Fibroblast of pulmonary artery (primary cell): ENCODE measurements at places on chromosomes 1 and 21.
A peak's percentile ranks its signal among the peaks of the same experiment; 100 is the strongest.

DNA sequence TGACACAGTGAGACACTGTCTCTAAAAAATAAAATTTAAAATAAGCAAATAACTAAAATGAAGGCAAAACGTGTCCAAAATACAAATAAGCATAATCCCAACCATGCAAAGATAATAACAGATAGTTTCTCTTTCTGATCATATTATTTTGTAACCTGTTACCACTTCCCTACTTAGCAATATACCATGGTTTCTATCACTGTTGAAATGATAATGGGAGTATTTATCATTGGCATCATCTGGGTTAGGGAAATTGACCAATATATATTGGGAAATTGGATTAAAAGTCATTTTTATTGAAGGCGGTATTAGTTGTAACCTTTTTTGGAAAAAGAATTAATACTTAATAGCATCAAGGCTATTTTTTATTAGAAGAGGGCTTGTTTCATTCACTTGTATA, 47.0 kb downstream of the USP25 start:
- no peak for DNase-seq

GRCh38 chr1:154489695-154490274, 12.2 kb upstream of the TDRD10 start:
- DNase-seq: no peak

- no peak for DNase-seq
Observed at GRCh38 chr1:198201956-198202784, 45.4 kb downstream of the NEK7 start.

GRCh38 chr1:161890574-161890973, 124.5 kb downstream of the ATF6 start:
- no peak for DNase-seq

DNA sequence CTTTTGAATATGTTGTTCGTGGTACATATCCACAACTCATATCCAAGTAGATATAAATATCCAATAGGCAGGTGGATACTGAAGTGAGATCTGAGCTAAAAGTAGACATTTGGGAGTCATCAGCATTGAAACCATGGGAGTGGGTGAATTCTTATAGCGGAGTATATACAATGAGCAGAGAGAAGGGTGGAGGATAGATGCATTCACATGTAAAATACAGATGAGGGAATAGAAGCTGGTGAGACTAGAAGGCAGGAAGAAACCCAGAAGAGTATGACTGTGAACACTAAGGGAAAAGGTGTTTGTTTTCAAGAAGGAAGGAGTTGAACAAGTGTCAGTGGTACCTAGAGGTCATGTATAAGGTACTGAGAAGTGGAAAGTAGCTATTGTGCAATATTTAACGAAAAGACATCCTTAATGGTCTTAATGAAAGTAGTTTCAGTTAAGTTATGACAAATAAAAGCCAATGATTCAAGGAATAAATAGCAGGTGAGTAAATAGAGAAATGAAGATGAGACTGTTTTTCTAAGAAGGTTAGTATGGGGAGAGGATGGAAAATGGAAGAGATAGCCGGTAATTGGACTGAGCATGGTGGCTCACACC, 181.6 kb upstream of the CACYBP start:
- DNase-seq: no peak

DNA sequence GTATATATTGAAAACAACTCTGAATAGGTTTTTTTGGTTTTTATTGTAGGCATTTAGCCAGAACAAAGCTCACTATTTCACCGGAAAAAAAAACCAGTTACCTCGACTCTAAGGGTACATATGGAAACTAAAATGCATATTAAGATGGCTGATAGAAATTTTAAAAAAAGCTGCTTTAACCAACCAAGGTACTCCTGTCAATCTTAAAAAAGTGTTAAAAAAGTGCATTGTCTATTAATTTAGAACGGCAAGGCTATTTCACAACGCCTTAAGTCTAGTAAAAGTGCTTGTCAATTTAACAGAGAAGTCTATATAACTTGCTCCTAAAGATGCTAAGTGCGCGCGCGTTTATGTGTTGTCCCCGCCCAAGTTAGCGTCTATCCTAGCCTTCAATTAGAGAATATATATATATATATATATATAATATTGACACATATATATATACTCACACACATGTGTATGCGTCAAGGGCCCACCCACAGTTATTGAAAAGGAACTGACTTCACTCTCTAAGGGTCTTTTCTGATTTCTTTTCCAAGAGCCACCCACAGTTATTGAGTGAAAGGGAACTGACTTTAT, 934 bp downstream of the ASPM start:
- DNase-seq: no peak

DNA sequence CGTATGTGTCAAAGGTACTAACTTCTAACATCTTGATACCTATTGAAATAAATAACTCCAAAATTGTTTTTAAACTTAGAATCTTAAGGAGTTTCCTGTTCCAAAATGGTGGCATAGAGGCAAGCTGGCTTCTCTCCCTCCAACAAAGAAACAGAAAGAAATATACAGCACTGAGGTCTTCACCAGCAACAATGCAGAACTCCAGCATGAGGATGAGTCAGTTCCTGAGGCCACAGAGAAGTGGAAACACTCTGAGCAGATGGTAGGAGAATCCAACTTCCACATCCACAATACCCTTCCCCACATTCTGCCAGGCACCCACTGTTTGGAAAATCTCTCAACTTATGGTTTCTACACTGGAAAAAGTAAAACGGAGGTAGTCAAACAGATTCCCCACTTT, 12.2 kb upstream of the PPIH start:
- peak; percentile 38 for DNase-seq

GRCh38 chr1:160838888-160839287, 23.8 kb downstream of the CD244 start:
- no peak for DNase-seq

- no peak for DNase-seq
Observed at GRCh38 chr1:71676979-71677925, 596.4 kb upstream of the ZRANB2 start.

DNA sequence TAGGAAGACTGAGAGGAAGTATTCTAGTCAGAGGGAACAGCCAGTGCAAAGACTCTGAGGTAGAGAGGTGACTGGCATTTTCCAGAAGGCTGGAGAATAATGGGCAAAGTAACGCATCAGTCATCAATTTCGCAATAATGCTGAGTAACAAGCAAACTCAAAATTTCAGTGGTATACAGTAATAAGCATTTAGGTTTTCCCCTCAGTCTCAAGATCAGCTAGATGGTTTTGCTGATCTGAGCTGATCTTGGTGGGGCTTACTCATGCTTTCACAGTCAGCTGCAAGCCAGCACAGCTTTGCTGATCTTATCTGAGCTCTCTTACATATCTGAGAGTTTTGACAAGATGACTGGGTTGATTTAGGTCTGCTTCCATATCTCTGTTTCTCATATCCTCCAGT, 108.7 kb downstream of the TSEN15 start:
- DNase-seq: peak; percentile 51

- no peak for DNase-seq
Observed at GRCh38 chr1:51329443-51330325, 678 bp downstream of the TTC39A start.

GRCh38 chr21:32256873-32257620, 21.8 kb downstream of the MIS18A start:
- peak; percentile 96 for DNase-seq

DNA sequence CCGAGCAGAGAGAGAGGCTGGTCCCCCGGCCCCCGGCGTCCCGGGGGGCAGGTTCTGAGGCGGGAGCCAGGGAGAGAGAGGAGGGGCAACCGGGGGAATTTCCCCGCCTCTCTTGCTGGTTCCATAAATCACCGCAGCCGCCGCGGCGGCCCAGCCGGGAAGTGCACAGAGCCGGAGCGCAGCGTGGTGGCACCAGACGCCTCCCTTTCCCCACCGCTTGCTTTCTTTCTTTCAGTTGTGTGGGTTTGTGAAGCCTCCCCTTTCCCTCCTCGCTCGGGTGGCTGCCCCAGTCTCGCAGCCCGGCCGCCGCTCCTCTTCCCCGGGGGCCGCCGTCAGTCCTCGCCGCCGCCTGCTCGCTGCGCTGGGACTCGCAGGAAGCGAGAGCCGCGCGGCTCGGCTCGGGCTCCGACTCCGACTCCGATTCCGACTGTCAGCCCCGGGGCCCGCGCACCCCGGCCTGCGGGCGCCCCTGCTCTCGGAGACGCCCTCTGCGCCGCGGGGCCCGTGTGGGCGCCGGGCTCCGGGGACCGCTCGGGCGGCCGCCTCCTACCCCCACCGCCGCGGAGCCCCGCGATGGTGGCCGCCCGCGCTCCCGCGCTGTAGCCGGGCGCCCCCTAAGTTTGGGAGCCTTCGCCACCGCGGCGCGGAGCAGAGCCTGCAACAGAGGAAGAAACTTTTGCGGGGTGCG, at the start of gene CACHD1:
Gene CACHD1, plus strand, starts transcription at position 153 of the 688 bp plus-strand sequence. CDS start 616 bp downstream, outside the sequence.
- peak; percentile 78 for DNase-seq

DNA sequence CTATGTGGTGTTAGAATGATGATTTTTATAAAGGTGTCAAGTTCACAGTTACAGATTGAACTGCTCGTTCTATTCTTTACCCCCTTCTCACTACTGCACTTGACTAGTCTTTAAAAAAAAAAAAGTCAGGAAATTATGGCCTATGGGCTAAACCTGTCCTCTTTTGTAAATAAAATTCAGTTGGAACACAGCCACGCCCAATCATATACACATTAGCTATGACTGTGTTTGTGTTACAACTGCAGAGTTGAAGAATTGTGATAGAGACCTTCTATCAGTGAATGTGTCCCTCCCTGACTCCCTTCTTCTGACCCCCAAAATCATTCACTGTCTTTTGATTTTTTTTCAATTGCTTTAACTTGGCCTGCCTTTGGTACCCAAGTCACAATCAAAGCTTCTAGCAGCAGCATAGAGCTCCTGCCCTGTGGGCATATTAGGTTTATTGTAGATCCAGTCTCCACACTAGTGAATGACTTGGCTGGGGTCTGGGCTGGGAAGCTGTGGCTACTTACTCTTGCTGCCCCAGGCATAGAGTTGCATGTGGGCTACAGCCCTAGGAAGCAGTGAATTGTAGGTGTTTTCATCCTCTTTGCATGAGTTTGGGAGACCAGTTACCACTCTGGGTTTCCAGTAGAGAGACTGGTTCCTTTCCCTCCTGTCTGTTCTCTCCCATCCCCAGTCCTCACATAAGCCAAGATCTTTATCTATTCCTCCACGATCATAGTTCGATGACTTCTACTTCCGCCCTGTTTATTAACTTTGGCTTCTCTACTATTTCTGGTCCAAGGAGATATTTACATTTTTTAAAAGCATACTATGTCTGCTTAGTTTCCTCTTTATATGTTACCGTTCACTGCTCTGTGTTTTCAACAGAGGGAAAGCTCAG, 249.9 kb downstream of the FMN2 start:
- no peak for DNase-seq

- no peak for DNase-seq
Observed at GRCh38 chr1:203274603-203275381, 30.5 kb upstream of the BTG2 start.

- peak; percentile 44 for DNase-seq
Observed at GRCh38 chr1:198167436-198167934, 10.7 kb downstream of the NEK7 start.

GRCh38 chr1:161495490-161495889, 9.8 kb upstream of the FCGR2A start:
- no peak for DNase-seq

DNA sequence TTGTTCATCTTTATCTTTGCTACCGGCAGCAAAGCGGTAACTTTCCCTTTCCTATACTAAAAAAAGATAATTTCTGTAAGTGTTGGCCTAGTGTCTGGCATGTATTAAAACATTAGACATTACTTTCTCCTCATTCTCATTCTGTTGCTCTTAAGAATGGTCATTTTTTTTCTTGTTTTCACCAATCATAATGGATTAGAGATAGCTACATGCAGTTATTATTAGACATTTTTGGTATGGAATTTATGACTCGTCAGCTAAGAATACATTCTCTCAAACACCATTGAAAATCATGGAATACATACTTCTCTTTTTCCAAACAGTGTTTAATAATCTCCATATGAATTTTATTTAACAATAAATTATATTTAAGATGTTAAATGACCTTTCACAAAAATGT, 1154.6 kb downstream of the BRINP3 start:
- DNase-seq: peak; percentile 36

DNA sequence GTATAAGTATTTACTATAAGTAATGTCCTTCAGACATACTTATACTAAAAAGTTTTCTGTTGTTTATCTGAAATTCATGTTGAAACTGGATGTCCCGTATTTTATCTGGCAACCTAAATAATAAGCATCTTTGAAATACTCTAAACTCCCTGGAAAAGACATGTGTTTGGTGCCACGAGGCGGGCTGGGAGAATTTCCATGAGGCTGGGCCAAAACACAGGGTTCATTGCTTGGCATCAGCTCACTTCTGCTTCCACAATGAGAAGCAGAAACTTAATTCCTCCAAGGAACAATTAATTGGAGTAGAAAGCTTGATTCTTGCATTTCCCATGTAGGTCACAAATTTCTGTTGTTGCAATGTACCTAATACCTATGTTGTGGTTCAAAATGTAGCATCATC, 110.2 kb downstream of the PSMG1 start:
- DNase-seq: no peak

GRCh38 chr21:43268086-43268803, 99.4 kb downstream of the CRYAA start:
- no peak for DNase-seq

GRCh38 chr1:79817031-79817560, 810.6 kb upstream of the ADGRL4 start:
- no peak for DNase-seq

DNA sequence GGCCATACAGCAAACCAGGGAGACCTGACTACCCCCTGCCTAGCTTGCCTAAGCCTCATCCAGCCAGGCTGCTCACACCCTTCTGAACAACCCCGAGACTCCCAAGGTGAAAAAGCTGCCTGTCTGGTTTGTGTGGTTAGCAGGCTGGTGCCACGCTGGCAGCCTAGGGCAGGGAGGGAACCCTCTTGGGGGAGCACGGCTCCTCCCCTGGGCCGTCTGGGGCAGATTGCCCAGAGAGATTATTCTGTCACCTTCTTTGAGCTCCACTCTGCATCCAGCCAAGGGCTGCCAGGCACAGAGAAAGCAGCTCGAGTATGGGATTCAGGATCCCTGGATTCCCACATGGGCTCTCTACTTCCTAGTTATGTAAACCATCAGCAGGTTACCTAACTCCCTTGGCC, 27.5 kb upstream of the TCEA3 start:
- no peak for DNase-seq

- no peak for DNase-seq
Observed at GRCh38 chr21:27636656-27637055, 669.8 kb upstream of the ADAMTS5 start.

GRCh38 chr1:86858524-86859261, 55.2 kb downstream of the SELENOF start:
- no peak for DNase-seq

- DNase-seq: no peak
Observed at GRCh38 chr1:37902983-37903382, 43.6 kb upstream of the MTF1 start.

DNA sequence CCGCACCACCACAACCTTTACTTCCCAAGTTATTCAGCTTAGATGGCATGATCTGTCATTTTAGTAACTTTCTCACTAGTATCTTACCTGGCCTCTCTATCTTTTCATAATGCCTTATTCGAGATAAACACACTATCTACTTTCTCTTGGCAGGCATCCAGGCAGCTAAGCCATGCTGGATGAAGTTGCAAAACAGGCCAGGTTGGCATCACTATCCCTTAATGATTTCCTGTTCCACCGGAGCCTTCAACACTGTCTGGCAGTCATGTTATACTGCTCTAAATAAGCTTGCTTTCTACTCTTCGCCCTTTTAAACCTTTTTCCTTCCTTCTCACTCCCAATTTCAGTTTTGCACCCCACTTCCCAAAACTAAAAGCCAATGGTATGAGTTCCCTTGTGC, 12.0 kb upstream of the KCNH1 start:
- no peak for DNase-seq

- peak; percentile 87 for DNase-seq
Observed at GRCh38 chr1:246497331-246497915, 9.7 kb downstream of the SMYD3 start.
